ENCODE measurements at places on chromosomes 12 and 14.
A peak's percentile ranks its signal among the peaks of the same experiment; 100 is the strongest.

- no peak for DNase-seq
Measured at GRCh38 chr12:10386857-10387256, 3.0 kb downstream of the KLRK1 start.

GRCh38 chr14:74308695-74309094, 6.0 kb upstream of the ABCD4 start:
- DNase-seq, result no peak

- DNase-seq, result no peak
Measured at GRCh38 chr12:112524676-112525425, 106.1 kb downstream of the PTPN11 start.

GRCh38 chr14:53437858-53438257, 284.7 kb upstream of the DDHD1 start:
- DNase-seq, result no peak

DNA sequence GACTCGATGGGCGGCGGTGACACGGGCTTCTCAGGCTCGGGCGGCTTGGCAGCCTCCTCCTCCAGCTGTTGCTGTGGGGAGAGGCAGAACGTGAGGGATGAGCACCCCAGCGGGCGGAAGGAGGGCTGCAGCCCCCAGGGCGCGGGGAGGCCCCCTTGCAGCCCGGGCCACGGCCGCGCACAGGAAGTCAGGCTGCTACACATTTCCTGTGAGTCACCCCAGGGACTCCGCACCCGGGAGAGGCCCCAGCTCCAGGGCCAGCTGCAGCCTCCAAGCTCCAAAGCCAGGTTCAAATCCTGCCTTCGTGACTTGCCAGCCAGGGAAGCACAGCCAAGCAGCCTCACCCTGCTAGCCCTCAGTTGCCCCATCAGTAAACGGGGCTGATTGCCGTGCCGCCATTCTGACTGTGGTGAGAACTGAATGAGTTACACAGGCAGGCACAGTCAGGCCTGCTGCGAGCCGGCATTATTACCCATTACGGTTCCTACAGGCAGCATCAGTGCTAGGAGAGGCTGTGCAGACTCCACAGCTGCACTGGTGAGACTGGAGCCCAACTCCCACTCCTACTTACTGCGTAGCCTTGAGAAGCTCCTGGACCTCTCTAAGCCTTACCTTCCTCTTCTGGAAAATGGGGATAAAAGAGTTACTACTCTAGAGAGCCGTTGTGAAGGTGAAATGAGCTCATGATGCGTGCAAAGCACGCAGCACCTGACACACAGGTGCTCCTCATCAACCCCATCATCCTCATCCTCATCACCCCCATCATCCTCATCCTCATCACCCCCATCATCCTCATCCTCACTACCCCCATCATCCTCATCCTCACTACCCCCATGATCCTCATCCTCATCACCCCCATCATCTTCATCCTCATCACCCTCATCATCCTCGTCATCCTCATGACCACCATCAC, 100.9 kb downstream of the NCOR2 start:
- DNase-seq, result no peak

DNA sequence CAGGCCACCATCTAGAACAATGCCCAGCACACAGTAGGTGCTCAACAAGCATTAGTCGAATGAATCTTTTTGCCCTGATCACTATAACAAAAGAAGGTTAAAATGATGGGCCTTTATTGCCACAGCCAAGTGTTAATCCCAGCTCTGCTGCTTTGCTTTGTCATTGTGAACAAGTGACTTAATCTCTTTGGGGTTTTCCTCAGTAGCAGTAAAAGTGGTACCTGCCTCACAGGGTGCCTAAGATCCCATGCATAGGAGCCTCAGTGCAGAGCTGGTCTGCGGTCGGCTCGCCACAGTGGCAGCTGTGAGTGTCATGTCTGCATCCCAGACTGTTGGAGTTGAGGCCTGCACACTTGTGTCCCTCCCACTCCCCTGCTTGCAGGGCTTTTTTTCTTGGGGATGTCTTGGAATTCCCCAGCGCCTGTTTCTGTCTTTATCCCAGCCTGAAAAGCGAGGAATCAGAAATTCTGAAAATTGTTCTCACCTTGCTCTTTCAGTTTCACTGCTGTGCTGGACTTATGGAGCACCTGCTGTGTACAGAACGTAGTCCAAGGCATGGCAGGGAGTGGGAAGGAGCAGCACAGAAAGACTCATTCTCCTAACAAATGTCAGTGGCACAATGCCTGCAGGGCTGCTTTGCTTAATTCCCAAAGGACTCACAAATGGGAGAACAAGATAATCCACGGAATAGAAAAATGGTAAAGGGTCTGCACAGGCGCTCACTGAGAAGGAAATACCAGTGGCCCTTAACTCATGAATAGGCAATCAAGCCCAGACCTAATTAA, 90.8 kb downstream of the EML1 start:
- DNase-seq, result no peak

GRCh38 chr12:62379723-62380045, 86.9 kb upstream of the MON2 start:
- no peak for DNase-seq

GRCh38 chr12:111558107-111558376, 41.1 kb downstream of the ATXN2 start:
- DNase-seq, result no peak

- no peak for DNase-seq
Measured at GRCh38 chr12:70042675-70043074, 200.6 kb upstream of the CNOT2 start.

GRCh38 chr12:117437516-117438255, 76.3 kb upstream of the NOS1 start:
- no peak for DNase-seq

DNA sequence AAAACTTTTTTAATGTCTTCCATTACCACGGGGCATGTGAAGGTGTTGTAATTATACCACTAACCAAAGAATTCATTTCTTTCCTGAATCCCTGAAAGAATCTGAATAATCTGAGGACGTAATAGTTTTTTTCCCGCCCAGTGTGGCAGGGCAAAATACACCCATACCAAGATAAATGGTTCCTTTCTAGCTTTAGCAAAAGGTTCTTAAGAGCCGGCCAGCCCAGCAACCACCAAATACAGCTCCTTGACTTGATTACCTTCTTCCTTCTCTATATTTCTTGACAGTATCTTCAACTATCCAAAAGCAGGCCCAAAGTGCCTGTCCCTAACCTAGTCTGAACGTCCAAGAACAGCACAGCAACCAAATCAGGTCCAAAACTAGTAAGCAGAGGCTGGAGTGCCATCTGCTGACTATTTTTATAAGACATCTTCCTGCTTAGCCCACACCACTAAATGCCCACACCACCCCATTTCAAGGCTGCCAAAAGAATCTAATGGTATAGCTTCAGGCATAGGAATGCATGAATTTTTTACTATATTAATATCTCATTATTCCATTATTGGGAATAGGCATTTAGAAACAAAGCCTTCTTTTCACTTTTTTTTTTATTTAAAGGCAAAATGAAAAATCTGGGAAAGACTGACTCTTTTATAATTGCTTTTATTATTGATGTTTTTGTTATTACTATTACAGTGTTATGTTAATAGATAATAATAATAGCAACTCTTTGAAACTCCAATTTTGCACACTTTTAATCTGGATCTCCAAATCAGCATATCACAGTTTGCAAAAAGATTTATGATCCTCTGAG, 524.4 kb downstream of the MED13L start:
- DNase-seq, result peak; percentile 43

GRCh38 chr12:77324416-77324762, 259.0 kb upstream of the E2F7 start:
- DNase-seq, result no peak

DNA sequence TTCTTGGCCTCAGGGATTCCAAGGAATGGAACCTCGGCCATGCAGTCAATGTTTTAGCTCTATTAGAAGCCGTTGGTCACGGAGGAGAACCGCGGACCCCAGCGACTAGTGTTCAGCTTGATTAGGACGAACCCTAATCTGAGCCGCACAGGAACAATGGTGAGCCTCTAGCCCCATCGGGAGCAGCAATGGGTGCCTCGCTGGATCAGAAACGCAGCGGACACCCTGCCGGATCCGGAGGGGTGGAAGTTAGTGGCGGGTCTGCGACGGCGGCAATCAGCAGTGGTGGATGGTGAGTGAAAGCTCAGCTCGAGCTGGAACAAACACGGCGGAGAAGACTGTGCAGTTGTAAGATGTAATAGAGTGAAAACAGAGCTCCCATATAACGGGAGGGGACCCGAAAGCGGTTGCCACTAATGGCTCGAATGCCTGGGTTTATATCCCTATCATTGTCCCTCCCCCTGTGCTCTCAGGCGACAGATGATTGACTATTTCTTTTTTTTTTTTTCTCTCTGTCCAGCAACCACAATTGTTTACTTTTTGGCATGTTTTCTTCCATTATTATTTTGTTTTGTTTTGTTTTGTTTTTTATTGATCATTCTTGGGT, 127.7 kb downstream of the ZNF664 start:
- no peak for DNase-seq

DNA sequence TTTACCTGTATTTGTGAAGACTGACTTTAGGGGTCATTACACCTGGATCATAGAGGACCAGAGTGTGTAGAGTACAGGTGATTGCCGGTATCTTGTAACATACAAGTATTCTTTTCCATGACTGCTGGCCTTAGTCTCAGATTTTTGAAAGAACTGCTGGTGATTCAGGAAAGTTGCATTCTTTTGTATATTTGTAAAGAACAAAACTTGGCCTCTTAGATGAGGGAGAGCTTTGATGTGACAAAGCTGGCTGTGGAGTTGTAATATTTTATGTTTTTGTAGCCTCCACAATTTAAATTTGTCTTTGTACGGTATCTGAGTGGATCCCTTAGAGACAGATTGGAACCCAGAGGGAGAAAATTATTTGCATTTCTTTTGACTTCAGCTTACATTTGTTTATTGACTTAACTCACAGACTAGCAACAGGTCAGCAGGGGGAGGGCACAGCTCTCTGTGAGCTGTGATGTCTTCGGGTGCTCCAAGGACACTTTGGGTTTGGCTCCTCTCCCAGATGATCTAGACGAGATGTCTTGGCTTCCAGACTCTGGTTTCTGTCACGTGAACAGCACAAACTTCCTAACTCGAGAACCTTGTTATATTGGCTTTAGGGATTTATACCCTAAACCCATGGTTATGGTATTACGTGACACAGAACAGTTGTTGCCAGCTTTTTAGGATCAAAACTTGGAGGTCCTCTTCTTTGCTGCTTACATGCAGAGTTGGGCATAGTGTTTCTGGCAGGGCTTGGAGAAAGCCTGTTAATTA, 65.9 kb downstream of the DAAM1 start:
- no peak for DNase-seq

DNA sequence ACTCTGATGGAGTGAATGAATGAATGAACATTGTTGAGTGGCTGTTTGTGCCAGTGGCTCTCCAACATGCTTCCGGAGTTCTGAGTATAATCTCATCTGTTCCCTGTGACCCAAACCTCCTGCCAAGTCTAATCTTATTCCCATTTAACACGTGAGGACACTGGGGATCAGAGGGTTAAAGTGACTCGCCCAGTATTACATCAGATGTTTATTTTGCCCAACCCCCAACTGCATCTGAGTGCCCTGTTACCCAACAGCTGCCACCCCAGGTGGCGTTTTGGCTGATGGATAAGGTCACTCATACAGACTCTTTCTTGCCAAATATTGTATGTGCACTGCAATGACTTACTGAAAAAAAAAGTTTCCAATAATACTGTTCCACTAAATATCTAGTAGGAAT, 210.9 kb downstream of the EXOC5 start:
- DNase-seq, result peak; percentile 45

- no peak for DNase-seq
Measured at GRCh38 chr14:93967637-93968250, 8.6 kb downstream of the ASB2 start.

GRCh38 chr12:28180786-28181185, 9.5 kb upstream of the CCDC91 start:
- no peak for DNase-seq

- DNase-seq, result peak; percentile 74
Measured at GRCh38 chr14:94689218-94689984, 77.2 kb downstream of the SERPINA3 start.

DNA sequence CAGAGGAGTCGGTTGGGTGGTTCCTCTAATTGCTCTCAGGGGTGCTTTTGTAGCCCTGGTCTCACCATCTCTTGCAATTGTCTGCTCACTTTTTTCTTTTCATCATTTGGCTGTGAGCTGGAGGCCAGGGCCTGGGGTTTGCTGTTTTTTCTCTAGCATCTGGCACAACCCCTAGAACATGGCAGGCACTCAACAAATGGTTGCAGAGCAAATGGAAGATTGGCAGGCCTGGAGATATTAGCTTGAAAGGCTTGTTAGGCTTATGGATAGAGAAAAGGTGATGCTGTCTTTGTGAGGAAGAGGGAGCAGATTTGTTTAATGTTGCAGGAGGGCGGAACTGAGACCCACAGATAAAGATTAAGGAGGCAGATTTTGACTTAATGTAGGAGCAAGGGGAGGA, 47.0 kb downstream of the GALNT8 start:
- no peak for DNase-seq

- no peak for DNase-seq
Measured at GRCh38 chr14:96589577-96589976, 87.4 kb downstream of the PAPOLA start.

DNA sequence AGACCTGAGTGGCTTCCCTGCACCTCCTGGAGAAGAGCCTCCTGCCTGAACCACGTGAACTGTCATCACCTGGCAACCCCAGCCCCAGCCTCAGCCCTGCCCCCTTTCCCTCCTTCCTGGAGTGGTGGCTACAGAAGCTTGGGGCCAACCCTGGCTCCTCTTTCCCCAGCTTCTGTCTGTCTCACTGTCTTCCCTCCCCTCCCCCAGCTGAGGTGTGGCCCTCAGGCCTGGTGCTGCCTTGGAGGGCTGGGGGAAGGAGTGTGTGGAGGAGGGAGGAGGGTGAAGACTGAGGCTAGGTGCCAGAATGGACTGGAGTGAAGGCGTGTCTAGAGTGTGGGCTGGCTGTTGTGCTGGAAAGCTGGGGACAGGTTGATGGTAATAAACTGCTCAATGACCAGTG, 9.7 kb downstream of the NFATC4 start:
- peak; percentile 16 for DNase-seq

GRCh38 chr14:92323916-92324818, 1.2 kb downstream of the SLC24A4 start:
- DNase-seq, result no peak

DNA sequence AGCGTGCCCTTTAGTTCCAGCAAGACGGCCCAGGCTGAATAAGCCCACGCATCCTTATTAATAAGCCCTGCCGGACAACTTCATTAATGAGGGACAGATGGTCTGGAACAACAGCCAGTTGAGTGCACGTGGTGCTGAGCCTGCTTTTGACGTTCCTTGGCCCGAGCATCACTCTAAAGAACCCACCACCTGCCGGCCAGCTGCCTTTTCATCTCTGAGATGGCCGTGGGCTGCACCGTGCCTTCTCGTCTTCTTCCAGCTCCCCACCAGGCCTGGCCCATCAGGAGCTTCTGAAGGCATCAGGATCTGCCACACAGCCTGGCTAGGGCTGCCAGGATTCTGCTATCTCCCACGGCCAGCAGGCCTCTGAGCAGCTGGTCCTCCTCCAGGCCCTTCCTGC, 80.0 kb downstream of the AACS start:
- DNase-seq, result peak; percentile 70

GRCh38 chr14:103872481-103873113, 25.2 kb upstream of the PPP1R13B start:
- no peak for DNase-seq

DNA sequence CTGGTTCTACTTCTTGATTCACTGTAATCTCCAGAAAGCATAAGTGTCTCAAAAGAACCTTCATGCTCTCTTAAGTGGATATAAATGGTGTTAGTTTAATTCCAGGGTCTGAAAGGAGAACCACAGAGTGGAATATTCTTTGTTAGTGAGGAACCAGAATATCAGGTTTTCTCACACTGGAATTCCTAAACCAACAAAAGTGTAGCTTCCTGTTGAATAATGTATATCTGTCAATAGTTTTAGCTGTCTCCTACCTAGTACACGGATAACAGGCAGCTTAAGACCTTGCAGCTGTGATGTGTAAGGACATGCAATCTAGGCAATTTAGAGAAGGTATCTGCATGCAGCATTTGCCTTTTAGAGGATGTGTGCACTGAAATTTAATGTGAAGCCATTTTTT, 24.0 kb downstream of the LRIG3 start:
- no peak for DNase-seq
